ENCODE measurements at places on chromosomes 2 and 18.

- no peak for DNase-seq
Observed at GRCh38 chr2:196515051-196515450, 124.5 kb upstream of the CCDC150 start.

DNA sequence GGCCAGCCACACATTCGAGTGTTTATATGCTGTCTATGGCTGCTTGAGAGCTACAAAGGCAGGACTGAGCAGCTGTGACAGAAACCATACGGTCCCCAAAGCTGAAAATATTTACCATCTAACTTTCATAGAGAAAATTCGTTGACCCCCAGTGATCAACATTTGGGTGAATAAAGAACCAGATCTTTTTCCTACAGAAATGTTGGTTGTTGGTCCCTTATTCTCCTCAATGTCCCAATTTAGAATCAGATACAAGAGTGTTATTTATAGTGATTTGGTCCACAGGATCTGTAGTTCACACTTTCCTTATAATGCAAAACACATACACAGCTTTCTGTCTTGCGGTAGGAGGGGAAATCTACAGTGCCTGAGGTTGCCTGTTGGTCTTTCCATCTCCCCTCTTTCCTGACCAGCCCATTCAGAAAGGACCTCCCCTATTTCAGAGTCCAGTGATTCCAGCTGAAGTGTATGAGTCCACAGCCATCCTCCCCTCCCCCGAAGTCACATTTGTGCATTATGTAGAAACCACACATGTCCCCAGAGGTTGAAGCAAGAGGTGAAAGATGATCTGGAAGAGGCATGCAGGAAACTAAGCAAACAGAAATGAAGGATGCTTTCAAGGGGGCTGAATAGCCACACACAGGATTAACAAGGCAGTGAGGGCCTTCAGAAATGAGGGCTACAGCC is 61.9 kb downstream of the SPRED2 start:
- no peak for DNase-seq

- no peak for DNase-seq
Observed at GRCh38 chr2:116761864-116762263, 1052.6 kb upstream of the DDX18 start.

DNA sequence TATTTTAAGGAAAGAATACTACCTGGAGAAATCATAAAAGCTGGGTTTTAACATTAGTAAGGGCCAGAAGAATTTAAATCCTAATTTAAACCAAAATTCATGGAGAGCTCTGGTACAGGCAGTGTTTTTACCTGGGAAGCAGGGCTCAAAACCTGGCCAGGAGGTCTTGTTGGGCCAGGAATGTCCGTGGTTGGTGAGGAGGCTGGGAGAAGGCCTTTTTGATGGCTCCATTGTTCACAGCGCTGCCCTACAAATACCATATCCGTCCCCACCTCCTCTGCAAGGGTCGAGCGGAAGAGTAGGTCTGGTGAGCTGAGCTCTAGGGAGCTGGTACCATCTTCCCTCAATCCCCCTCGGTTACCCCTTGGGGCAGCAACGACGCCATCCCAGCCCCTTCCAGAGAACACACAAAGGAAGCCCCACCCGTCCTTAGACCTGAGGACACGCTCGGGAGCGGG is 10.9 kb upstream of the HOXD1 start:
- no peak for DNase-seq

- no peak for DNase-seq
Observed at GRCh38 chr2:61478086-61478485, 7.2 kb upstream of the USP34 start.

GRCh38 chr2:218168635-218169462 is 2.1 kb upstream of the CXCR1 start:
- DNase-seq: peak; percentile 45

DNA sequence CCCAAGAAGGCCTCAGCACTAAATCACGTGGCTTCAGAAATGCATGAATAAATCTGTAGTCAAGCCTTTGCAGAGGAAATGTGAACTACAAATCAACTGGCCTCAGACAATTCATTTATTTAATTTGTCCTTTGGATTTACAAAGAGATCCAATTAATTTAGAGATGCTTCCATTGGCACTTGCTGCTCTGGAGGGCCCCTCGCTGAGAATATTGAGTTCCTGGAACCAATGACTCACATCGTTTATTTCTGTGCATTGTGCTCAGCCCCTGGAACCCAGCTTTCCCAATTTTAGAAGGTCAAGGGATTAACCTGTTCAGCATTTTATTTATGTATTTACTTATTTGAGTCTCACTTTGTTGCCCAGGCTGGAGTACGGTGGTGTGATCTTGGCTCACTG is 47.2 kb upstream of the MGAT4A start:
- no peak for DNase-seq

DNA sequence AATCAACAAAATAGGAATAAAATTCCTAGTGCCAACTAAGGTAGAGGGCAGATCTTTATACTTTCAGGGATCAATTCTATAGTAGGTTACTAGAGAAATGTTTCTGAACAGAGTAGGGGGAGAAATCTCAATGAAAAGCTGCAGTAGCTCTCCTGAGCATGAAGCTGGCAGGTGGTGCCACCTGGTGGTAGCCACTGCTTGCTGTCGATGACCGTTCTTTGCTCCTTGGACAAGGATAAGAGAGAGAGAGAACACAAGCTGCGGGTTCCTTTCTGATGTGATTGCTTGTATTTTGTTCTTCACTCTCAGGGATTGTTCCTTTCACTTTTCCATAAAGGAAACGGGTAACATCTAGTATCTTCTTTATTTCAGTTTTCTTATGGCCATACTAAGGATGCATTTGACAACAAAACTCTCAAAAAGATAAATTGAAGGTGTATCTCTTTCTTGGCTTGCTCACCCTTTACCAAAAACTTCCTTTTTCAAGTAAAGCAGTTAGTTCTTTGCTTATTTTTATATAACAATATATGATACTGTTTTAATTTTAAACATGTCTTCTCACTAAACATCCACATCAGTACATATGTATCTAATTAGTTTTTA is 18.6 kb upstream of the MRPL19 start:
- DNase-seq: peak; percentile 13

DNA sequence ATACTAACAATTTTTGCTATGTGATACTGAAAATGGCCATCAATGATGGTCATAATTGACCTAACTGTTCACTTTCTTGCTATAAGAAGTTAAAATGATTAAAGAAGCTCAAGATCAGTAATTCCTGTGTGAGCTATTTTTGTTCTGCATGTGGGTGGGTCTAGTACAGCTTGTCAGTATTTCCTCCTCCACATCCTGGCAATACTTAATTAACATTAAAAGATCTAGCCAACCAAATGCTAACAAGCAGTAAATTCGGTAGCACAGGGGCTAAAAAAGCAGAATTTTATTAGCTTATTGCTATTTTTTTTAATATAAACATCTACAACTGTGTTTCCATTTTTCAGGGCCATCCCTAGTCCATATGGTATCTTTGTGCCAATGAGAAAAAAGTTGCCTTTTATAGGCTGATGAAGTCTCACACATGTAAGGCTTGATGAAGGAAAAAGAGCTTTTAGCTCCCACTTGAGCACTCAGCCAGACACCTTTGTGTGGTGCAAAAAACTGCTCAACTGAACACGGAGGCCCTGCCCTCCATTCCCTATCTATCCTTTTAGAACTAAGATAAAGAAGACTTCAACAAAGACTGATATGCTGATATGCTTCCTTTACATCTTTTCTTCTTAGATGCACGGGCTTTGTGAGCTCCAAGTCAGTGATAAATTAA is 4.9 kb upstream of the PNO1 start:
- no peak for DNase-seq

- no peak for DNase-seq
Observed at GRCh38 chr2:128558441-128558840, 239.8 kb upstream of the HS6ST1 start.

DNA sequence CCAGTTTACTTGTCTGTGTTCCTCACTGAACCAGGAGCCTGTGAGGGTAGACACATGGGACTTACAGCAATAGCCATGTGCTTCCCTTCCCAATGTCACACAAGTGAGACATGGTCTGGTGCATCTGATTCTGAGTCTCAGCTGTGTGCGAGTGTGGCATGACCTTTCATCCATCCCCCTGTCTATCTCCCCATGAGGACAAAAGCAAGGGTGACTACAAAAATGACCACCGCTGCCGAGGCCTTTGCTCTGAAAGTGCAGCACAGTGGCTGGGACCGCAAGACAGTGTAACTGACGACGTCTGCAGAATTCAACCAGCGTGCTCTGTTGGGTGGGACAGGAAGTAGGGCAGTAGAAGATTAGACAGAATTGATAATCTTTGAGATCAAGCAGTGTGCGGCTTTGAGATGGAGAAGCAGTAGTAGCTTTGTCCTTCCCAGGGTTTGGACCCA is 50.5 kb downstream of the RAB31 start:
- no peak for DNase-seq

DNA sequence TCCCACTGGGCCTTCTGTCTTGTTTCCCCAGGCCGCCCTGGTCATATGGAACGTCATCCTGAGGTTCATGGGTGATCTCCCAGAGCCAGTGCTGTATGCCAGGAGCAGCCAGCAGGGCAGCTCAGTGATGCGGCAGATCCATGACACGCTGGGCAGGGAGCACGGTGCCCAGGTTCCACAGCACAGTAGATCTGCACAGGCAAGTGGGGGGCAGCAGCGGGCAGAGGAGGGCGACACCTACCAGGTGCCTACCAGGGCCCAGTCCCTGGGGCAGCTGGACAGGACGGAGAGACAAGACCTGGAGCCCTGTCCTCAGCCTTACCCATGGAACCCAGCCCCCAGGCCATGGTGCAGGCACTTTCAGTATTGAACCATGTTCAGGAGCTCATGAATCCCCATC is 36.1 kb upstream of the GPR17 start:
- DNase-seq: no peak

GRCh38 chr2:236870370-236870769 is 215.3 kb upstream of the COPS8 start:
- DNase-seq: no peak

- DNase-seq: no peak
Observed at GRCh38 chr2:61396005-61396404, 74.9 kb downstream of the USP34 start.

DNA sequence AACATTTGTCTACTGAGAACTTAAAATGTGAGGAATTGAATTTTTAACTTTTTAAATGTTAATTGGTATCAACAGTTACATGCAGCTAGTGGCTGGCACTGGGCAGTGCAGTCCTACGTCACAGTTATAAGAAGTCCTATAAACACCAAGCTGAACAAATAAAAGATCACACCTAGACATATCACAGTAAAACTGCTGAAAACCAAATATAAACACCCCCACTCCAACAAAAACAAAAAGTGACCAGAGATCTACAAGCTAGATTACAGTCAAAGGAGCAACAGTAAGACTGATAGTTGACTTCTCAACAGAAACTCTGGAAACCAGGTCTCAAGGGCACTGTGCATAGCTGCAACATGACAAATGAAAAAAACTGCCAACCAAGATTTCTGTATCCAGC is 19.4 kb downstream of the TLK1 start:
- DNase-seq: no peak

DNA sequence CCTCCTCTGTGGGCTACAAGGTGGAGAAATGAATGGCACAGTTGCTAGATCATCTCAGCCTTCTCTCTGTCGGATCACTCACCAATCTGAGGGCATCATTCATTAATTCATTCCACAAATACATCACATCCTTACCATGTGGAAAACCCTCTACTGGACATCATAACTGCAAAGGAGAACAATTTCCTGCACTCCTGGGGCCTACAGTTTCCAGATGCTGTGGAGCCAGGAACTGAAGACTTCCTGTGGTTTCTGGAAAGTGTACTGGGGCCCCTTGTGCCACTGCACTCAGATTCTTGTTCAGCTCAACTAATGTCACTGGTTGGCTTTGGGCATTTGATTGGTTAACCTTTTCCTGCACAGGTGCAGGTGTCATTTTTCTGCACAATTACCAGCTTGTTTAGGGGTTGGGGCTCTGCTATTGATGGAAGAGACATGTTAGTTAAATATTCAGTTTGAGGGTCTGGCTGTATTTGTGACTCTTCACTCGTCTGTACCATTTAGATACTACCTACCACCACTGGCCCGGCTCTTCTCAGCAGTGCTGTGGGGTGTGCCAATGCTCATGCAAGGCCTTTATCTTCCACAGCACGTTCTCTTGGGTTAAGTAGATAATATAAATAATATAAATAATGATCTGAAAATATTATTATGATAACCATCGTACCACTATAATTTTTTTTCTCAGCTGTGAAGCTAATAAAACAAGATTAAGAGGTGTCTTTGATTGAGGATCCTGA is 427.3 kb downstream of the TSN start:
- DNase-seq: no peak

DNA sequence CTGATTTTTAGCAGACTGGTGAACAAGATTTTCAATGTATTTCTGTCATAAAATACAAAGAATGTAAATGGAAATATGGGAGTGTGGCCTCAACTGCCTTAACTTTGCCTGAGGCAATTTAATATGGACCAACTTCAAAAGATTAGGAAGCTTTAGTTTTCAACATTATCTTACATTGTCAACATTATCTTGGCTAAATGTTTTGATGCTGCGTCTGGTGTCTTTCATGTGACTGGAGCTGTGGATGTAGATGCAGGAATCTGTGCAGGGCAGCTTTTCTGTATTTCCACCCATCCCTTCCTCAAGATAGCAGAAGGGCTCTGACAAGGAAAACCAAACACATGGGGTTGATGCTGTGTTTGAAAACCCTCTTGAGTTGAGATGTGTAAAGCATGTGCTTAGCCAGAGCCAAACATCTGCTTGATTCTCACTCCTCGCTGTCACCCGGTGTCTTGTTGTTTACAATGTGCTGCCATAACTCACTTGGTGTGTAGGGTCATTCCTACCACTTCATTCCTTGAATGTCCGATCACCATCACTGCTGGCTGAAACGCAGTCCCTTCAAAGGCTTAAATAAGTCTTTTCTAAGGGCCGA is 33.0 kb downstream of the COPS8 start:
- no peak for DNase-seq

GRCh38 chr2:38650717-38651116 is 15.2 kb upstream of the GALM start:
- DNase-seq: no peak

DNA sequence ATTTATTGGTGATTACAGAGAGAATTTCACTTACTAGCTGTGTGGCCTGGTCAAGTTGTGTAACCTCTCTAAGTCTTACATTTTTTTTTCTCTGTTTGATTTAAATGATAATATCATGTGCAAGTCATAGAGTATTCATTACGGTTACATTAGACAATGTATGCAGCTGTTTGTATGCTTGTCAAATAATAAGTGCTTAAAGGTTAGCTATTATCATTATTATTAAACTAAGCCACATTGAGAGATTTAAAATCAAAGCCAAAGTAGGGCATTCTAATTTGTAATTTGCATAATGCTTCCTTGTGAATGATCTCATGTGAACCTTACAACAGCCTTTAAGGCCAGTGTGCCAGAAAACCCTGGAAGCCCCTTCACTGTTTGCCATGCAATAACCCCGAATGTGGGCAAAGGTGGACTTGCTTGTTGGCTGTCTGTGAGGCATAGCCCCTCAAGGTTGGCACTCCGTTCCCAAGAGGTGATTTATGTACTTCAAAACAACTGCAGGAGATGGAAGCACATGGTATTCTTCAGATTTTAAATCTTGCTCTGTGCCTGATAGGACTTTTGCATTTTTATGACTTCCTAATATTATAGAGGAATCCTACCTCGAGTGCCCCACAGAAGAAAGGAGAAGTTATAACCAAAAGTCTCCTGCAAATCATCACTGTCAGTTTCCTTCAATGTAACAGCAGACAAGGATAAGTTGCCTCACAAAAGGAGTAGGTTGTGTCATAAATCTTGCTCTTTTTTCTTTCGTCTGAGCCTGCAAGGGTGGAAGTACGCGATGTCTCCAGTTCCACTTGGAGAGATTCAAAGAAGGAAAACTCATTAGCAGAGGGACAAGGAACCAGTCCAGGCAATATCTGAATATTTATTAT is 272.0 kb downstream of the TGIF1 start:
- DNase-seq: no peak

All from CD4-positive, alpha-beta T cell (primary cell).